Stimulated activated CD4-positive, alpha-beta T cell treated with anti-CD3 and anti-CD28 coated beads, Interleukin-2, amount 100 ng/mL, for 4 hours (primary cell): ENCODE measurements at places on chromosomes 2 and 18.

- DNase-seq: no peak
Observed at GRCh38 chr2:45794134-45794617, 142.7 kb downstream of the PRKCE start.

DNA sequence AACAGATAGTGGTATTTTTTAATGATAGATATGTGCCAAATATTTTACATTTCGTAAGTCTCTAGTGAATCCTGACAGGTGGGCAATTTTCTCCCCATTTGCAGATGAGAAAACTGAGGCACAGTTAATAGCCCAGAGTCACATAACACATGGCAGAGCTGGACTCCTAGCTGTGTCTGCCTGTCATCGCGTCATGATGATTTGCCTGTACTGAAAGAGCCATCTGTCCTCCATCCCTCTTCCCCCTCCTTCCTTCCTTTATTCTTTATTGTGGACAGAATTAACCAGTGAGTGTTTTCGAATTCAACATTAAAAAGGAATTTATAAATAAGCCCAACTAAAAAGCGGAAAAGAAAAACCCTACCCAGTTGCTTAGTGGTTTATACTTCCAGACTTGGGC, 3.2 kb downstream of the DNAJB2 start:
- no peak for DNase-seq

DNA sequence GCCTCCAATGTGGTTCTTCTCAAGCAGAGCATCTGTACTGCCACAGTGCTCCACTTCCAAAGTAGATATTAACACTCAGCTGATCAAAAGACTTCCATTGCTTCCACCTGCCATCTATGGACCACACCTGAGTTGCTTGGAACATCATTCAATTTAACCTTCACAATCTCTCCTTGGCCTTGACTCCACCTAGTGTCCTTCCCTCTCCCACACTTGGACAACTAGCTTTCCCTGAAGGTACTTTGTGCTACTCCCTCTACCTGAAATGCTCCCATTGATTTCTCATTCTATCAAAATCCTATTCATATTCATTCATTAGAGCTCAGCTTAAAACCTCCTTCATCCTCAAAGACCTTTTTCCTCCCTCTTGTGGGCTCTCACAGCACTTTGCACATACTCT, 48.7 kb downstream of the SOWAHC start:
- no peak for DNase-seq

DNA sequence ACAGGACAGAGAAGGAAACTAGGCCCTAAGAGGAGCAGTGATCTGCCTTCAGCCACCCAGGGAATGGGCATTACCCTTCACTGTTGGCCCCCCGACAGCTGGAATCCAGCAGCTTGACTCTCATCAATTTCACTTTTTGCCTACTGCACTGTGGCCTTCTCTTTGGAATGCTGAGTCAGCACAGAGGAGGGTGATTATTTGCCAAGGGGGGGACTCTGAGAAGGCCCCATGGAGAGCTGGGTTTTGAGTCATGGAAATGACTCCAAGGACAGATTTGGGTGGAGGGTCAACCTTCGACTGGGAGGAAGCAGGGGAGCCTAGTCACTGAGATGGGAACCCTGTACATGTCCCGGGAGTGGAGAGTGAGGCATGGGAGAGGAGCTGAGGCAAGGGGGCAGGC, 38.1 kb upstream of the NTSR2 start:
- DNase-seq: no peak

- no peak for DNase-seq
Observed at GRCh38 chr2:96953611-96953978, 32.8 kb downstream of the FAM178B start.

GRCh38 chr2:144198116-144198515, 321.8 kb downstream of the ZEB2 start:
- no peak for DNase-seq

DNA sequence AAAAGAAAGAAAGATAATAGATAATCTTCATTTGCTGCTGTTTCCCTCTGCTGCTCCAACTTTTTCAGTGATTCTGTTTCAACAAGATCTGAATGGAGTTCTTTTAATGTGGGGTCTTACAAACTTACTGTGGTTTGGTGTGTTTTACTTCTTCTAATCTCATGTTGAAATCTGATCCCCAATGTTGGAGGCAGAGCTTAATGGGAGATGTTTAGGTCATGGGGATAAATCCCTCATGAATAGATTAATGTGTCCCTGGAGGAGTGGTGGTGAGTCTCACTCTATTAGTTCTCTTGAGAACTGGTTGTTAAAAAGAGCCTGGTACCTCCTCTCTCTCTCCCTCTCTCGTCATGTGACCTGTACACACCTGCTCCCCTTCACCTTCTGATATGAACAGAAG, 442.4 kb downstream of the EPHA4 start:
- no peak for DNase-seq

DNA sequence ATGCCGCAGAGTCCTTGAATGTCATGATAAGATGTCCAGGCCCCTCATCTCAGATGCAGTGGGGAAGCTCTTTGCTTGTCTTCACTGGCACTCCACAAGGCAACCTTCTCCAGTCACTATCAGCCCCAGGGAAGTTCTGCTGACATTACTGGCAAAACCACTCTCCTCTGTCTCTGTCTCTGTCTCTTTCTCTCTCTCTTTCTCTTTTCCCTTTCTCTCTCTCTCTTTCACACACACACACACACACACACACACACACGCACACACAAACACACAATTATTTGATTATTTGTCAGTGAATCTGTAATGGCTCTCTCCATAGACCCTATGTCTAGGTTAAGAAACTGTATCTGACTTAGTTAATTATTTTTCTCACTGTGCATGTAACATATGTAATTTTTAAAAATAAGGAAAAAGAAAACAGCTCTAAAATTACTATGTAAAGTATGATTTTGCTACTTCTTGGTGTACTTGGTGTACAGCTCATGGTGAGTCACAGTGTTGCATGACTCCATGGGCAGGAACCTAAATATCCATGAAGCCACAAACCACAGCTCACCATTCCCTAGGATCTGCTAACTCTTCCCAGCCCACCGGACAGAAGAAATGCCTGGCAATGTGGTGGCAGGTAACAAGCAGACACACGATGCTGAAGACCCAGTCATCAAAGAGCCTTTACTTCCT, 594.9 kb upstream of the ID2 start:
- DNase-seq: no peak

DNA sequence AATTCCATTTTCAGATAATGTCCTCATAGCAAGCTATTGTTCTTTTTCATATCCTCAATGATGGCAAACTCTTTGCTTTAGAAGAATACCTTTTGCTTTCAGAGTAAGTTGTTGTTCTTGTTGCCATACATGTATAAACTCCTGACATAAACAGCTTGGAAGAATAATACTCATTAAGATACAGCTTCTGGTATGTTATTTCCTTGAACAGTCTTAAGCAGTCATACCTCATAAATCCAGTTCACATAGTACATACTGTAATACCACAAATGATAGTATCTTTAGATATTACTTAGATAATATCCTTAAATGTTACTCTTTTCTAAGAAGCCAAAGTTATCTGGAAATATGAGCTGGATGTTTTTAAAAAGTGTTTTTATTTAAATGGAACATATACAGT, 23.2 kb downstream of the METTL8 start:
- no peak for DNase-seq

DNA sequence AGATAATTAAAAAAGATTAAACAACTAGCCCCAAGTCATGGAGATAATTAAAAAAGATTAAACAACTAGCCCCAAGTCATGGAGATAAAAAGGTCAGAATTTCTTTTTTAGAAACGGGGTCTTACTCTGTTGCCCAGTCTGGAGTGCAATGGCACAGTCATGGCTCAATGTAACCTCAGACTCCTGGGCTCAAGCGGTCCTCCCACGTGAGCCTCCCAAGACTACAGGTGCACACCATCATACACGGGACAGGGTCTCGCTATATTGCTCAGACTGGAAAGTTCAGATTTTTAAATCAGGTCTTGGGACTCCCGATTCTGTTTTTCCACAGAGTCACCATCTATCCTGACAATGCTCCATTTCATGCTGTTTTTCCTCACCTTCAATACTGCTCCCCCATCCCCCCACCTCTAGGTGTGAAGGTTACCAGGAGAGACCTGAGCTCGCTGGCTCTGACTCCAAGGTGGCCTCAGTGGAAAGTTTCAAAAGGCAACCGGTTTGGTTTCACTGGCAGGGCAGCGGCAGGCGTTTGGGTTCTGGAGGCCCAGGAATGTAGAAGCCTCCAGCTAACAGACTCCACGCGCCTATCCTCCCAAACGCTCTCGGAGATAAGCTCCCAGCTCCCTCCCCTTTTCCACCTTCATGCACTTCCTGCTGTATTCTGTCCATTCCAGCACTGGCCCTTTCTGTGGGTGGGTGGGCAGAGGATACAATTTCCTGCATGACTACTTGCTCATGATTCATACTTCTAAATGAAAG, 2.9 kb upstream of the SEMA4C start:
- DNase-seq: no peak
